ENCODE measurements at places on chromosomes 11 and 22.

DNA sequence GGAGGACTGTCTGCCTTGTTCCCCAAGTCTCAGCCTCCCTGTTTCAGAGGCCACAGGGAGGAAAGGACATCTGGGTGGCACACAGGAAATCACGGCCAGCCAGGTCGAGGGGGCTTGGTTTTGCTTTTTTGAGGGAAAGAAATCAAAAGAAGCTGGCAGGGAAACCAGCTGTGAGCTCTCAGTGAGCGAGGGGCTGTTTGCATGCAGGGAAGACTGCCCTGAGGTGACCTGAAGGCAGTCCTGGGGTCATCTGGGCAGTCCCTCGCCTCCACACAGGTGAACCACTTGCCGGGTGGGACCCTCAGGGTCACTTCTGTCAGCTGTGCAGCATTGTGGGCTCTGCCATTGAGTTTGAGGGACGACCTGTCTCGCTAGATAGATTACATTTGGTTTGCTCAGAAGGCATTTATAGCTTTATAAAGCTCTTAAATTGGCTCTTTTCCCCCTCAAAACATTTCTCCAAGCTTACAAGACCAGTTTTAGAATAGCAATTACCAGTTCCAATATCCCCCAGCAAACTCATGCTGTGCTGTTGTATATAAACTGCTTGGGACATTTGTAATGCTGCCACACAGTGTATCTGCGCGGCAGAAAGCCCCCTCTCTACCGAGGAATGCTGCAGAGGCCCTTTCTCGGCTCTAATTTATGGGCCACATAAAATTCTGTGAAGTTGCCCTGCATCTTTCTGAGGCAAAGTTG lies 28.3 kb downstream of the PKNOX2 start:
- H3K27me3 ChIP-seq = no peaks in the 10 kb centered on the region
- no peak overlapping the region for H3K27ac ChIP-seq
- H3K36me3 ChIP-seq = peaks cover 4% of the 10 kb centered on the region
- no peaks in the 10 kb centered on the region for H3K4me1 ChIP-seq
- no peak overlapping the region for H3K4me3 ChIP-seq
- DNase-seq = no peak

GRCh38 chr11:122156940-122157382 lies 40.9 kb upstream of the BLID start:
- H3K27ac ChIP-seq = no peak overlapping the region
- no peaks in the 10 kb centered on the region for H3K4me1 ChIP-seq
- H3K27me3 ChIP-seq = no peaks in the 10 kb centered on the region
- H3K4me3 ChIP-seq = no peak overlapping the region
- no peak for DNase-seq
- no peaks in the 10 kb centered on the region for H3K36me3 ChIP-seq

DNA sequence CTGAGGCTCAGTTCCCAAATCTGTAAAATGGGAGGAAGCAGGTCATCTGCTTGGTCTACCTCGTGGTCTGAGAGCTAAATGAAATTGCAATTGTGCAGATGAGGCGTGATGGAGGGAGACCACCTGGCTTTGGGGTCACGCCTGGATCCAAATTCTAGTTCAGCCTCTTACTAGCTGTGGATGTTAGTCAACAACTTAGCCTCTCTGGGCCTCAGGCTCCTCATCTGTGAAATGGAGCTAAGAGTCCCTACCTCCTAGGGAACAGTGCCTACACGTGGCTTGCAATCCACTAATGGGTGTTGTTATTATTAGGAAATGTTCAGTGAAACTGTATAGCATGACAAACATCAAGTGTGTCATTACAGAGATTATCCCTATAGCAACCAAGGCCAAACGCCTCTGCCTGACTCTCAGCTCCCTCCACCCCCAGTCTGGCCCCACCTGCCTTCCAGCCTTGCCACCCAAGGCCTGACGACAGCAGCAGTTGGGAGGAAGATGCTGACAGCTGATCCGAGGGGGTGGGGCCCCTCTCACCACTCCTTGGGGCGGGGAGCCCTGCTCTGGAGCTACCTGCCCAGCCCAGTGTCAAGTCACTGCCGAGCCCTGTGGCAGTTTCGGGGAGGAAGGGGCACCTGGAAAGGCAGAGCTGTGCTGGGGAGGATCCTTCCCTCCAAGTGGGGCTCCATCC lies 1.7 kb upstream of the RHOD start:
- no peaks in the 10 kb centered on the region for H3K27me3 ChIP-seq
- H3K4me1 ChIP-seq = no peaks in the 10 kb centered on the region
- no peak overlapping the region for H3K4me3 ChIP-seq
- no peak overlapping the region for H3K27ac ChIP-seq
- DNase-seq = no peak

DNA sequence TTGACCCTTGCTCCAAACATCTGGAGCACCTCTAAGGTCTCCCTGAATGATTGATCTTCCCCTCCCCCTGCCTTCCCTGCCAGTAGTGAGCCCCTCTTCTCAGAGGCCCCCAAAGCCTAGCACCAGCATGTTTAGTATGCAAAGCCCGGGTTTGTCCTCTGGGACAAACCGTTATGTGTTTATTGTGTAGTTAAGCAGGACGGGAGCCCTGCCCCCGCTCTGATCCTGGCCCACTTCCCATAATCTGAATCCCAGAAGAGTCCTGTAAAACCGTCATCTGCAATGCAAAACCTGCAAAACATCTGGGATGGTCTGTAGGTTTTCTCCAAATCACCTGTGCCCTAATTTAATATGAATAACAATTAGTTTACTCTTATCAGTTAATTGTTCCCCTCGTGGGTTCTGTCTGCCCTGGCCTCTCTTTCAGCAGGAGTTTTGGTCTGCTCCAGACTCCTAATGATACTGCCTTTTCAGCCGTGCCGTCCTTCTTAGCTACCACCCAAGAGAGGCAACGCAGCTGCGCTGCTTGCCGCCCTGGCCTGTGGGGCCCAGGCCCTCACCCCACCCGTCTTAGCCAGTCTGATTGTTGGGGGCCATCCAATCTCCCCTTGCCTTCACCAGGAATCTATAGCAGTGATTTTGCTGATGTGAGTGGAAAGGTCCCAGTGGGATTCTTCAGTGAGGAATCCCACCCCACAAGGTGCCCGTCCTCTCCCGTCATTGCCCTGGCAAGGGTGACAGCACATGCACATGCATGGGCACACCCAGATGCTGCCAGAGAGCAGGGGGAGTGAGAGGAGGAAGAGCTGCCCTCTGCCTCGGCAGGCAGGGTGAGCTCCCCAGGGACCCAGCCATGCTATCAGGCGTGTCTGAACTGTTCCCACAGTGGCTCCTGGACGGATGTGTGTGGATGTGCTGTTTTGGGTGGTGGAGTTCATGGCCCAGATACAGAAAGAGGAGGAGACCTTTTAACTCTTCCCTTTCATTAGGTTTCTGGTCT lies 3.0 kb upstream of the B3GAT1 start:
- peaks cover 18% of the 10 kb centered on the region for H3K4me1 ChIP-seq
- no peak overlapping the region for H3K27ac ChIP-seq
- DNase-seq = no peak
- no peaks in the 10 kb centered on the region for H3K36me3 ChIP-seq

GRCh38 chr22:23574371-23574811 lies 5.7 kb downstream of the IGLL1 start:
- H3K4me3 ChIP-seq = no peak overlapping the region
- no peaks in the 10 kb centered on the region for H3K4me1 ChIP-seq
- no peaks in the 10 kb centered on the region for H3K27me3 ChIP-seq
- H3K27ac ChIP-seq = no peak overlapping the region
- DNase-seq = no peak

DNA sequence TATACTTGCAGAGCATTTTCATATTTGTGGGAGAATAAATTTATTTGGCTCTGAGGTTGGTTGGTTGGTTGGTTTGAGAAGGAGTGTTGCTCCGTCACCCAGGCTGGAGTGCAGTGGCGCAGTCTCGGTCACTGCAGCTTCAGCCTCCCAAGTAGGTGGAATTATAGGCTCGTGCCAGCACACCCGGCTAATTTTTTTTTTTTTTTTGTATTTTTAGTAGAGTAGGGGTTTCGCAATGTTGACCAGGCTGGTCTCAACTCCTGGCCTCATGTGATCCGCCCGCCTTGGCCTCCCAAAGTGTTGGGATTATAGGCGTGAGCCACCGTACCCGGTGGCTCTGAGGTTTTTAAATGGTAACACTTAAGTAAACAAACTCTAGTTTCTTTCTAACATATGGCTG lies 161.1 kb downstream of the TEAD1 start:
- H3K4me3 ChIP-seq = no peak overlapping the region
- no peak overlapping the region for H3K27ac ChIP-seq
- no peaks in the 10 kb centered on the region for H3K27me3 ChIP-seq
- H3K4me1 ChIP-seq = no peaks in the 10 kb centered on the region
- H3K36me3 ChIP-seq = peaks cover 10% of the 10 kb centered on the region

- H3K4me3 ChIP-seq = no peak overlapping the region
- no peak for DNase-seq
- H3K27ac ChIP-seq = no peak overlapping the region
These were observed 164.0 kb upstream of the SYT13 start for GRCh38 chr11:45450189-45450588.

GRCh38 chr11:31812383-31813381 lies 1.6 kb upstream of the PAX6 start:
- H3K27me3 ChIP-seq = peaks cover 91% of the 10 kb centered on the region
- no peaks in the 10 kb centered on the region for H3K4me1 ChIP-seq
- H3K36me3 ChIP-seq = no peaks in the 10 kb centered on the region
- H3K4me3 ChIP-seq = peak overlapping the region; percentile 86
- no peak for DNase-seq

DNA sequence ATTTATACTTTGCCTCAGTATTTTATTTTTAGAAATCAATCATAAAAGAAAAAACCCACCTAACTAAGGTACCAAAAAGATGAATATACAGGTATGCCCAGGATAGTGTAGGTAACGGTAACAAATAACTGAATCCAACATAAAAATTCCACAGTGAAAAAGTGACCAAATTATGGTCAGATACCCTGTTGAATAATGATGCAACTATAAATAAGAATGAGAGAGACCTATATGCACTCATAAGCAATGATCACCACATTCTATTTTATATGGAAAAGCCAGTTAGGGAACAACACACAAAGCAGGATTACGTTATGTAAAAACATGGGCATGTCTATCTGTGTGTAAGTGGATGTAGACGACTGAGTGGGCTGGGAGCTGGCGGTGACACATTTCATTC lies 7.0 kb upstream of the ZNF74 start:
- DNase-seq = no peak
- no peaks in the 10 kb centered on the region for H3K4me1 ChIP-seq
- no peaks in the 10 kb centered on the region for H3K36me3 ChIP-seq
- no peaks in the 10 kb centered on the region for H3K27me3 ChIP-seq
- no peak overlapping the region for H3K4me3 ChIP-seq
- H3K27ac ChIP-seq = no peak overlapping the region

All from H9 (cell line).